Activated T-cell treated with anti-CD3 and anti-CD28 coated beads for 24 hours (primary cell): ENCODE measurements at places on chromosomes 11 and 22.

GRCh38 chr11:34648036-34648435, 27.1 kb downstream of the EHF start:
- no peak for DNase-seq

DNA sequence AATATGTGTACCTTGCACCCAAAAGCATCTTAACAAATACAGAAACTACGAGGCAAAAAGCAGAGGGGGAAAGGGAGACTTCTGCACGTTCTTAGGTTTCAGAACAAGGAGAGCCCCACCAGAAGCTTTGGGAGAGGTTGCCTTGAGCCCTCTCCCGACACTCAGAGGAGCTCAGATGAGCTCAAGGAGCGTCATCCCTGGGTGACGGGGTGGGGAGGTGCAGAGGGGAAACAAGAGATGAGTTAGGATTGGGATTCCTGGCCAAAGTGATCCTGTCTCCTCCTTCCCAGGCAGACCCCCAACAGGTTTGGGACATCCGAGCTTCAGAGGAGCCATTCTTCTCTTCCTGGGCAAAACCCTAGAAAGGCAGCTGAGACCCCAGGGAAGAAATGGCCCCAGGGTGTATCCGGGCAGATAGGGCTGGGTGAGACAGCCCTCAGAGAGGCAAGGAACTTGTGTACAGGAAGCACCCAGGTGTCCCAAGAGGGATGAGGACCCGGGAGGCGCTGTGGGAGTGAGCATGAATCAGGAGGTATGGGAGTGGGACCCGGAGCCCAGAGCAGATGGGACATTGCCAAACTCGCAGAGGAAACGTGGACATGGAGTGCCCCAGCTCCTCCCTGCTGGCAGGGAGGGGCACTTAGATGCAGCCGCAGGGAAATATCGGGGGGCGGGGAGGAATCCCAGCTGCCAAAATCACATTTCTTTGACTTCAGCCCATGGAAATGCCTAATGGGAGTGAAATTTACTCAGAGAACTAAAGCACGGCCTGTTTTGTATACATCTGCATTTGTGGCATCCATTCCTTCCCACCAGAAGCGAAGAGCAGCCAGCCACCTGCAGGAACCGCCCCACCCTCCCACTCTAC, 12.4 kb downstream of the C1QTNF6 start:
- no peak for DNase-seq

DNA sequence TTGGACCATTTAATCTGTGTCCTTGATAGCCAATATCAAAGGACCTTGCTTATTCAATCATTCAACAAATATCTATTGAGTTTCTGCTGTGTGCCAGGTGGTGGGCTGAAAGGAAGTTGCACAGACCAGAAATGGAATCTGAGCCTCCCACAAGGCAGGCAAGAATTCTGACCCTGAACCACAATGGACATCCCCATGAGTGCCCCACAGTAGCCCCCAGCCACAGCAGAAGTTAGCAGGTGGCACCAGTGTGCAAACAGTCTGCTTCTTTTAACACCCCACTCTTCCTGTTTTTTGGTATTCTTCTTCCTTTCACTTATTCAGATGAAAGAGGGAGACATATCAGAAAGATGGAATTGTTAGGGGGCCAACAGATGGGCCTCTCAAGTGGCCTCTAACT, 12.2 kb upstream of the SERPING1 start:
- DNase-seq = no peak

DNA sequence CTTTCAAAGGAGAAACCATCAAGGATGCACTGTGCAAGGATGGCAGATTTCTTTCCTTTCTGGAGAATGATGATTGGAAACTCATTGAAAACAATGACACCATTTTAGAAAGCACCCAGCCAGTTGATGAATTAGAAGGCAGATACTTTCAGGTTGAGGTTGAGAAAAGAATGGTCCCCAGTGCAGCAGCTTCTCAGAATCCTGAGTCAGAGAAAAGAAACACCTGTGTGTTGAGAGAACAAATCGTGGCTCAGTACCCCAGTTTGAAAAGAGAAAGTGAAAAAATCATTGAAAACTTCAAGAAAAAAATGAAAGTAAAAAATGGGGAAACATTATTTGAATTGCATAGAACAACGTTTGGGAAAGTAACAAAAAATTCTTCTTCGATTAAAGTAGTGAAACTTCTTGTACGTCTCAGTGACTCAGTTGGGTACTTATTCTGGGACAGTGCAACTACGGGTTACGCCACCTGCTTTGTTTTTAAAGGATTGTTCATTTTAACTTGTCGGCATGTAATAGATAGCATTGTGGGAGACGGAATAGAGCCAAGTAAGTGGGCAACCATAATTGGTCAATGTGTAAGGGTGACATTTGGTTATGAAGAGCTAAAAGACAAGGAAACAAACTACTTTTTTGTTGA, 9.8 kb downstream of the FAM111A start:
- DNase-seq = no peak

DNA sequence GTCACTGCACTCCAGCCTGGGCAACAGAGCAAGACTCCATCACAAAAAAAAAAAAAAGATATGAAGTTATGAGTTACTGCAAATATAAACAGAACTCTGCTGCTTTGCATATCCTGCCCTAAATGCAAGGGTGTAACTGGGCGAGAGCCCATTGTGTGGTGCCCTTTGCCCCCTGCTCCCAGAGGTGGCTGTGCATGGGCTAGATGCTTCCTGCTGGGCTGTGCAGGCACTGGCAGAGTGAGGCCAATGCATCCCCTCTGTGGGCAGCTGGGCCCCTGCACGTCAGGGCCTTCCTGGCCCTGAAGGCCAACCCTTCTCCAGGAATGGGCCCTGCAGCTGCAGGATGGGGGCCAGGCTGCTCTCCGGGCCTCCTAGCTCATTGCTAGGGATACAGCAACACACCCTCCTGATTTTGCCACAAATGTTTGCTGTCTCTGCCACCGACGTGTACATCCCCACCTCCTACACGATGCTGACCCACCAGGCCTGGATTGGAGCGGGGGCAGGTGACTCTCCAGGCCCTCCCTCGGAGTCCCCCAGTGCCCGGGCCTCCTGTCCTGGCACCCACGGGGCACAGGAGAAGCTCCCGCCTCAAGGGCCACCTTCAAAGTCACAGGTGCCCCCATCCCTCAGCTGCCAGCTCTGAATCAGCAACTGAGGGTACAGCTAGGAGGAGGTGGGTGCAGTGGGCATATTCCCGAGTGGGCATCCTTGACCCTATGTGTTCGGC, 40.7 kb upstream of the COMT start:
- DNase-seq = no peak

GRCh38 chr11:6703247-6704063, 20.3 kb upstream of the MRPL17 start:
- no peak for DNase-seq

GRCh38 chr11:125514336-125515101, 18.5 kb upstream of the FEZ1 start:
- peak; percentile 49 for DNase-seq

GRCh38 chr11:78063440-78064181, at the start of gene THRSP:
Gene THRSP (plus strand): TSS chr11:78063861. CDS start chr11:78063882, 21 bp downstream.
- DNase-seq = no peak

- DNase-seq = no peak
Observed at GRCh38 chr11:61007383-61007955, 36.0 kb downstream of the CD6 start.

DNA sequence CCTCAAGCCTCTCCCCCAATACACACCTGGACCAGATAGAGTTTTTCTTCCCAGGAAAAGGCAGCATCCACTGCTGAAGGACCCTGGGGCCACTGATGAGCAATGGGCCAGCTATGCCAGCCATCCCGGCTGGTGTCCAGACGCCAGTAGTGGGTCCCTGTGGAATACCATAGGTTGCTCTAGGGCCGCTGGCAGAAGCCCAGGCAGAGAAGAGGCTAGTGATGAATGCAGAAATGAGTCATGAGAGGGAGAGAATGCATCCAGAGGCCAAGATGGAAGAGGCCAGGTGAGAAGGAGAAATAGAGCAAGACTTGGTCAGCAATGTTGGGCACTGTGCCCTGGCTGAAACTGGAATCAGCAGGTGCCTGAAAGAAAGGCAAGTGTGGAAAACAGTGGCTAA, 8.9 kb downstream of the HPX start:
- no peak for DNase-seq
